Pulmonary artery endothelial cell (primary cell): ENCODE measurements at places on chromosomes 3 and 15.
A peak's percentile ranks its signal among the peaks of the same experiment; 100 is the strongest.

- DNase-seq: no peak
These were observed 28.2 kb upstream of the TRIM59 start for GRCh38 chr3:160477750-160478149.

DNA sequence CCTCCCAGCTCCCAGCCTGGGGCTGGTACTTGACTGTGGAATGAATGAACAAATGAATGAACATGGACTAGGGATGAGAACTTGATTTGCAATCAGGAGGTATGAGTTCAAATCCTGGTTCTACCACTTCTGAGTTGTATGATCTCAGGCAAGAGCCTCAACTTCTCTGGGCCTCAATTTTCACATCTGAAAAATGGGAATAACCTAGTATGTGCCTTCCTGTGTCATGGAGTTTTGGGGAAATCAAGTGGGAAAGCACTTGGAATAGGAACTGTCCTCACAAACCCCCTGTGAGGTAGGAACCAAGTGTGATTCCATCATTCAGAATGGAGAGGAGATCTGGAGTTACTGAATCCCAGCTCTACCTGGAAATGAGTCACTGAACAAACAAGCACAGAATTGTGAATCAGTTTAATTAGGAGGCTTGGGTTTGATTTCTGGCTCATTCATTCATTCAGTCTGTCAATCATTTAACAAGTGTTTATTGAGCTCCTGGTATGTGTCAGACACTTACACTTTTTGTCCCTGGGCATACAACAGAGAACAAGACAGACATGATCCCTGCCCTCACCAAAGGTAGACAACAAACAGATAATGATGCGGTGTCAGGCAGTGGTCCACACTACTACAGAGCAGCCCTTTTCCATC is 29.7 kb downstream of the DNASE1L3 start:
- no peak for DNase-seq

GRCh38 chr3:5657106-5657505 is 469.6 kb downstream of the EDEM1 start:
- DNase-seq: no peak

GRCh38 chr15:101052031-101052620 is 133.0 kb downstream of the LRRK1 start:
- DNase-seq: no peak

- DNase-seq: no peak
These were observed 2.7 kb downstream of the AMIGO3 start for GRCh38 chr3:49716691-49717210.

GRCh38 chr15:68311464-68311835 is 33.9 kb downstream of the FEM1B start:
- DNase-seq: no peak

GRCh38 chr3:160139291-160139690 is 85.9 kb upstream of the C3orf80 start:
- DNase-seq: no peak

DNA sequence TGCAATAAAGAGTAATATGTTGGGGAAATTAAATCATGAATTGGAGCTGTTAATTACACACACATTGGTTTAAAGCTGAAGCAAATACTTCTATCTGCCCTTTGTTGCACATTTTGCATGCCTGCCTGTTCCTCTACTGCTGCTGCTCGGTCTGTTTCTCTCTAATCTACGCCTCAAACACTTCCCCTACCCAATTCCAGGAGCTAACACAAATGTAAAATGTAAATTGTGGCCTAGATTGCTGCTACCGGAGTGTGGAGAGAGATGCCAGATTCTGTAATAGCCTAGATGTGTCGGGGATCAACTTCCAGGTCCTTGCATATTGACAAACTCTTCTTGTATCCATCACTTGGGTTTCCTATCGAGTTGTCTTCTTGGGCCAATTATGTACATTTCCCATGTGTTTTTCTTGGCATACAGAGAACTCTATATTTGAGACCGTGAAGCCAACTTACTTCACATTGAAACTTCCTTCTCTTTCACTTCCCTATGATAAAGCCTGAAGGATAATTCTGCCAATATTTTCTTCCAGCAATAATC is 450.4 kb upstream of the NR2F2 start:
- DNase-seq: no peak

DNA sequence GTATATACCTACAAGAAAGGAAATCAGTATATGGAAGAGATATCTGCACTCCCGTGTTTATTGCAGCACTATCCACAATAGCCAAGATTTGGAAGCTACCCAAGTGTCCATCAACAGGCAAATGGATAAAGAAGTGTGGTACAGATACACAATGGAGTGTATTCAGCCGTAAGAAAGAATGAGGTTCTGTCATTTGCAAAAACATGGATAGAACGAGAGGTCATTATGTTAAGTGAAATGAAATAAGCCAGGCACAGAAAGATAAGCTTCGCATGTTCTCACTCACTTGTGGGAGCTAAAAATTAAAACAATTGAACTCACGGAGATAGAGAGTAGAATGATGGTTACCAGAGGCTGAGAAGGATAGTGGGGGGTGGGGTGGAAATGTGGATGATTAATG is 53.1 kb downstream of the FAM81A start:
- no peak for DNase-seq

DNA sequence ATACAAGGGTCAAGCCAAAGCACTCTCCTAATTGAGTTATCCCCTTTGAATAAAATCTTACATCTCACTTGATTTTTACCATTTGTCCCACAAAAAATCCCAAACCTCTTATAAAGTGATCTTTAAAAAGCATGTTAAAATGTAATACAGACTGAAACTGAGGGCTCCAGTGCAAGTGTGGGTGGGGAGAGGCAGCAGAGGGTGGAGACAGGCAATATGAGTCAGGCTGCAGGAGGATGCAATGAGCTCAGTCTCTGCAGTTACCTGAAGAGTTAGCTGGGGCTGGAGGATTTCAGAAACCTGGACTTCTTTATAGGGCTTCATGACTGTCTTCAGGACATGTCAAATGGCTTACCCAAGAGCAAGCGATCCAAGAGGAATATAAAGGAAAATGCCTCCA is 14.2 kb upstream of the COLQ start:
- no peak for DNase-seq

DNA sequence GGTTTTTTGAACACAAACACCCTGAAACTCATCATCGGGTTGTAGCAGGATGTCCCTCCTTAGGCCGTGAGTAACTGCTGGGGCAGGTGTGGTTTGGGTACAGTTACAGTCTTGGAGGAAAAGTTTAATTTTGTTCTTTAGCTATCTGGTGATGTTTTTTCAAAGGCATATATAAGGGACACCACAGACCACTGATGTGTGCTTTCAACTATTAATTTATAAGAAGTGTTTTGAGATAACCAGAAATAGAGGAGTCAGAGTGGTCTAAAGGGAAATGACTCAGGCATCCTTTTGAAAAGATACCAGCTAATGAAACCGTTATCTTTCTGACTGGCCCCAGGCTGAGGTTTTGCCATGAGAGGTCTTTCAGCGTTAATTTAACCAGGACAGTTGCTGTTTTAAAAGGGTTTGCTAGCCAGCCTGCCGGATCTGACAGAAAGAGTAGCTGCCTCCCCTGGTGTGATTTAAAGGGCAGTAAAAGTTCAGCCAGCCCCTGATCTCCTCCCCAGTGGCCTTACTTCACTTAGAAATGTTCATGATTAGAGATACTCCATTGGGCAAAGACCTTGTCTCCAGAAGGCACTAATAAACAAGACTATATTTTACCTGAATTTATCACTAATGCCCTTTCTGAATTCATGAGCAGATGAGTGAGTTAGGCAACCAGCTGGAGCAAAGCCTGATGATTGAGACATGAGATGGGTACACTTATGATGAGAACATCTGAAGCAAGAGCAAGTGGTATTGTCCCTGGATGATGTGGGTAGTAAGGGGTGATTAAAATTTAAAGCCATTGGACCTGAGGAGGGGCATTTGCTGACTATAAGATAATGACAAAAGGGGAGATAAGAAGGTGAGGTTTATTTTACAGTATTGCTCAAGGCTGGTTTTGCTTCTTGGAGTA is 482.5 kb upstream of the TBL1XR1 start:
- peak; percentile 33 for DNase-seq

- no peak for DNase-seq
These were observed 53.3 kb upstream of the CCR4 start for GRCh38 chr3:32897981-32898623.

GRCh38 chr3:10268930-10269329 is 20.7 kb downstream of the TATDN2 start:
- no peak for DNase-seq

GRCh38 chr15:47196048-47196447 is 521.3 kb upstream of the SEMA6D start:
- DNase-seq: peak; percentile 75
